Stimulated activated CD4-positive, alpha-beta T cell treated with anti-CD3 and anti-CD28 coated beads, TNF-alpha, amount 100 ng/mL, for 1 hour (primary cell): ENCODE measurements at places on chromosomes 6 and 20.

- DNase-seq: no peak
These were observed 93.6 kb downstream of the ANKRD6 start for GRCh38 chr6:89526563-89526869.

- no peak for DNase-seq
These were observed 296.3 kb upstream of the JAG1 start for GRCh38 chr20:10970109-10970508.

DNA sequence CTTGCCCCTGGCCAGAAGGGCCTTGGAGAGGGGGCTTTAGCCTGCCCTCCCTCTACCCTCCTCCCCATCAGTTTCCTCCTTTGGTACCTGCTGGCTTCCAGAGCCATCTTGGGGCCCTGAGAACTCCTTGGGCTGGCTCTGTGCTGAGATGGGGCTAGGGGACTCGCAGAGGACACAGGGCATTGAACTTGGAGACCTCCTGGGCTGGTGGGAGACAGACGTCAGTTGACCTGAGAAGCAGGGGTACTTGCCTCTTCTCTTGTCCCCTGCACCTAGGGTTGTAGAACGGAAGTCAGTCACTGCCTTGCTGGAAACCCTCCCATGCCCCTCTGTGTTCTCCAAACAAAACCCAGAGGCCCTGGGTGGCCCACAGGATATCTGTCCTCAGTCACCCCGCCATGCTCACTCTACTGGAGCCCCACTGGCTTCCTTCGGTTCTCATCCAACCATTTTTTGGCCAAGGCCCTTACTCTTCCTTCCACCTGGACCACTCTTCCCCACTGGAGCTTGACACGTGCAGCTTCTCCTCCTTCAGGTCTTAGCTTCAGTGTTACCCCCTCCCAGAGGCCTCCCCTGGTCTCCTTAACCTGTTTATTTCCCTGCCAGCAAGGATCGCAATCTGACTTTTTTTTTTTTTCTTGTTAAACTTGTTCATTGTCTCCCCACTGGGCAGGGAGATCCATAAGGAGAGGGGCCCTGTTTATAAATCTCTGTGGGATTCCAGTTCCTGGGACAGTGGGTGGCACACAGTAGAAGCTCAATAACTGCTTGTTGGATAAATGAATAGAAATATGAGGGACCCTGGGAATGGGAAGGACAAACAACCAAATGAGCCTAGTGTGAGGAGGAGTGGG, 971 bp downstream of the RBCK1 start:
- no peak for DNase-seq

GRCh38 chr6:126077810-126078776, 91.8 kb downstream of the TRMT11 start:
- no peak for DNase-seq

DNA sequence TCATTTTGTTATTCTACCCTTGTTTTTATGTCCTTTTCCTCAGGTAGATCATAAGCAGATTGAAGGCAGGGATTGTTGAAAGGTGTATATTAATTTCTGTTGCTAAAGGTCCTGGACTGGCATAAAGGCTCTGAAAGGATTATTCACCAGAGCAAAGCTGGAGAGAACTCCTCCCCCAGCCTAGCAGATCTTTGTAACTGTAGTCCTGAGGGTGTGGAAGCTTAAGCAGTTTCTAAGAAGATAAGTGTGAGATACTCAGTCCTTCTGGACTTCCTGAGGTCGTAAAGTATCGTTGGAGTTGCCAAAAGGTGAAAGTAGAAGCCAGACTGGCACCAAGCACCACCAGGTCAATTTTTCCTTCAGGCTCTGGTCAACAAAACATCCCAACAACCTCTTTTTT, 24.2 kb downstream of the CGA start:
- DNase-seq: no peak
